ENCODE measurements at places on chromosomes 2 and 18. TPM values are rescaled to one million over a fixed set of nuclear protein-coding genes. Genes with fewer than 3 reads are reported as not detected.

Gene LYG1
- total RNA-seq: 0.77 TPM

Gene CCDC102B
- 1.6 TPM for total RNA-seq

Gene C2orf80
- total RNA-seq: not detected

Gene NXPH2
- not detected for total RNA-seq

Gene LIPG
- 9.5 TPM for total RNA-seq

Gene NUP35
- total RNA-seq: 5.5 TPM

Gene CYRIA
- 4.1 TPM for total RNA-seq

Gene ANKRD30B
- not detected for total RNA-seq

Gene CPSF3
- 42.4 TPM for total RNA-seq

Gene FBXO15
- 0.13 TPM for total RNA-seq

Gene C2orf72
- under 0.01 TPM for total RNA-seq

Gene MC4R
- under 0.01 TPM for total RNA-seq

Gene RGPD8
- total RNA-seq: 6.1 TPM

Gene MAP3K2
- 27.9 TPM for total RNA-seq

Gene DSC2
- 49.0 TPM for total RNA-seq

Gene KIF1A
- total RNA-seq: not detected

Gene CCDC74B
- 0.38 TPM for total RNA-seq

Gene PFN4
- total RNA-seq: under 0.01 TPM

Gene NPPC
- total RNA-seq: not detected

Gene HK2
- 175 TPM for total RNA-seq

Gene UGT1A3
- not detected for total RNA-seq

Gene KCNF1
- total RNA-seq: not detected

Gene SULT1C2
- total RNA-seq: not detected

Gene VSNL1
- total RNA-seq: 0.64 TPM

Gene GALNT5
- total RNA-seq: 26.1 TPM

Gene AFF3
- not detected for total RNA-seq

Gene GALR1
- not detected for total RNA-seq

Gene HJURP
- total RNA-seq: under 0.01 TPM

Gene PKP4
- total RNA-seq: 41.6 TPM

Gene COL4A4
- total RNA-seq: 0.13 TPM

Gene NYAP2
- not detected for total RNA-seq

Gene REG1B
- not detected for total RNA-seq

Gene LOXL3
- 0.13 TPM for total RNA-seq

Gene ONECUT2
- total RNA-seq: under 0.01 TPM

All from bronchial epithelial cell (primary cell).